NCI-H1436 treated with DMSO at 0.1 percent for 48 hours (cell line): ENCODE measurements at places on chromosomes 7 and 10.

DNA sequence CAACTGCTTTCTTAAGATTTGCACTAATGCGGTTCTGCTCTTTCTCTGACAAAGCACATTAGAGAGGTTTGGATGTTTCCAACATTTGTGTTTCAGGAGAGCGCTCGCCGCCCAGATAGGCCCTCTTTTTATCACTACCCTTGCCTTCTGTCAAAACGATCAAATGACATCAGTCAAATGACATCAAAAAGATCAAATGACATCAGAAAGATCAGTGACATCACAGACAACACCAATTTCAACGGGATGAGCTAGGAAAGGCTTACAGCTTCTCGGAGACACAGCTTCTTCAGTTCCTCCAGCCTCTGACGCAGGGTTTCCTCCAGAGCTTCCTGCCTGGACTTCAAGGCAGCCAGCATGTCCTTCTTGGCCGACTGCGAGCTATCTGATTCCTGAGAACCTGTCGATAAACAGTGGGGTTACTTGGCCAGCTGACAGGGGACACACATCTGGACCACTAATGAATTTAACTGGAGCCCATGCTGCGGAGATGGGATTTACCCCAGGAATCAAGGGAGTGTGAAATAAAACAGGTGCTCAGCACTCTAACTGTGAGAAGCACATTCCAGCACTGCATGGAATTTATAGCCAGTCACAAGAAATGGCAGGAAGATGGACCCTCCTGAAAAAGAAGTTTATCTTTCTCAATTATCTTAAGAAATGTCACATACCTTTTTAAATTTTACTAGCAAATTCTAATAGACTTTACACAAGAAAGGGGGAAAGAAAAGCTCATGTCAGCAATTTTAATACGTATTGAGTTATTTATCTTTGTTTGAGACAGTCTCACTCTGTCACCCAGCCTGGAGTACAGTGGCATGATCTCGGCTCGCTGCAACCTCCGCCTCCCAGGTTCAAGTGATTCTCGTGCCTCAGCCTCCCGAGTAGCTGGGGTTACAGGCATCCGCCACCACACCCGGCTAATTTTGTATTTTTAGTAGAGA, 88.2 kb downstream of the PRPF18 start:
- DNase-seq: no peak

GRCh38 chr10:128211953-128212727, 85.9 kb upstream of the MKI67 start:
- DNase-seq: peak; percentile 54

GRCh38 chr7:150901160-150902035, 49.1 kb downstream of the AOC1 start:
- no peak for DNase-seq

DNA sequence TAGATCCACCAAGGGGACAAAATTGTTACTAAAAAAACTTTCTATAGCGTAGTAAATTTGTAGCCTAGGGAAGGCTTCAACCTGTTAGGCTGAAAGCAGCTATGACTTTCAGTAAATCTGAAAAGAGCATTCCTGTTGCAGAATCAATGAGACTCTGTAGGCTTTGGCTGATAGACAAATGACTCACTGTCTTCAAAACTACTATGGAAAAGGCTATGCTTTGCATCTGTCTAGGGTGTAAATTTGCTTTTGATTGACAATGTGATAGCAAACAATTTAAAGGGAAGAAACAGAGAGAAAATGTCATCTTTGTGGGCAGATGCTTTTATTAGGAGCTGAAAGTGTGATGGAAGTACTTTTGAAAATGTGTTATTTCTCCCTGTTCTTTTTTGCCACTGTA, 60.6 kb downstream of the ARL5B start:
- DNase-seq: no peak

- DNase-seq: no peak
These were observed 78.4 kb upstream of the EMX2 start for GRCh38 chr10:117464176-117464575.

DNA sequence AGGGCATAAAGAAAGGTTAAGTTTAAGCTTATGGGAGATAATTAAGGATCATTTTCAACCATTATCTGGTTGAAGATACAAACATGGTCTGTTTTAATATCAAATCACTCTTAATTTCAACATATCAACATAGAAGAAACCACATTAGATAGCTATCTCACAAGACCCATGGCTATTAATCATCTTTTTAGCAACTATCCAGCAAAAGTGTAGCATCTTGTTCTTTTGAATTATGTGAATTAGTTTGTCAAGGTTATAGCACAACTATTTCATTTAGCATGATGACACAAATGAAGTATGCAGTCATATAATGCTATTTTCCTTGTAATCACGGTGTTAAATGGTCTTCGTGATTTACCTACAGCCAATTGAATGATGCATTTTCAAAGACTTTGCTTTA, 58.9 kb upstream of the PPP1R9A start:
- DNase-seq: no peak

GRCh38 chr10:47261556-47261955, 38.4 kb upstream of the GDF10 start:
- no peak for DNase-seq

DNA sequence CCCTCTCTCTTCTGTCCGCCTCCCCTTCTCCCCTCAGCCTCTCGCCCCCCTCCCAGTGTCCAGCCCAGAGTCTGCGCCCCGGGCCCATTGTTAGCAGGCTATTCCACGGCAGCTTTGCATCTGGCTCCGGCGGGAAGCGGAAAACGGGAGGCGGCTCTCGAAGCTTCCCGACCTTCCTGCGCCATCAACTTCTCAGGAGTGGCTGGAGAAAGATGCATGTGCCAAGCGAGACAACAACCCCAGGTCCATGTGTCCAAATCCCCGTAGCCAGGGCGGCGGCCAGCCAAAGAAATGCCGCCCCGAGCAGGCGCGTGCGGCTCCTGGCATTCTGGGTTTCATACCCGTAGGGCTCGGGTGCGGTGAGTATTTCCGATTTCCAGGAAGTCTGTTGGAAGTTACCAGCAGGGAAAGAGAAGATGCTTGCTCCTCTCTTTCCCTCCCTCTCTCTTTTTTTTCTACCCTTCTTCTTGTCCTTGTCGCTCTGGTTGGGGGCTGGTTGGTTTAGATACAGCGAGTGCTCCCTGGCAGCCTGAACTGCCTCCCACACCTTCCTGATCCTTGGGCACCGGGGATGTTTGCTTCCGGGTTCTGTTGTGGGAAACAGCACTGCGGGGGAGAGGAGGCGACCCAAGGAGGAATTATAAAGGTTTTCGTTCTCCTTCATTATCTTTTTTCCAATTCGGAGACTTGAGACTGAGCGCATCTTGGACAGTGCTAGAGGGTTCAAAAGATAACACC, 1.2 kb upstream of the HOXA2 start:
- no peak for DNase-seq

- DNase-seq: no peak
These were observed 95.7 kb downstream of the POU6F2 start for GRCh38 chr7:39073432-39073831.

DNA sequence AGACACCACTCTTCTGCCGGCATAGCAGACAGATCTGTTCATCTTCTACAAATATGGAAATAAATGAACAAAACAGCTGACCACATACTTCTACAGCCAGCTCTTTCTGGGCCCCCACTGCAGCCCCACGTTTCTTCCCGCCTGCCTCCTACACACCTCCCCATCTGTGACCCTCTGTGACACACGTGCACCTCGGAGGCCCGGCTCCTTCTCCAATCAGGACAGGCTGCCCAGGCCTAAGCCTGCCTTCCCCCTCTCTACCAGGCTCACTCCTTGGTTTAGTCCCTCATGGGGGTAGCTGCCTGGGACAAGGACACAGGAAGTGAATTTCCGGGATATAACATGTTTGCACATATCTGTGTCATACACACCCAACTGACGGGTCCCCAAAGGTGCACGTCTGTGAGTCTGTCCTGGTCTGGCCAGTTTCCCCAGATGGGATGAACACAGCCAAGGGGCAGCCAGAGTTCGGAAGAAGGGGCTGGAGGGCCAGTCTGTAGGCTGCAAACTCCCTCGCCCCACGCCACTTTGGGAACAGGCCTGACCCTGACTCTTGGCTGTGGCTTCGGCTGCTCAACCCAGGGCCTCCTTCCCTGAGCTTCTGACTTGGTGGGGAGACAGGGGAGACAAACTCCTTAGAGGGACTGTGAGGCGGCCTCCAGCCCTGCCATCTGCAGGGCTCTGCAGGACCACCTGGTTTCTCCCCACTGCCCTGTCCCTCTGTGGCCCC, 30.3 kb downstream of the PITRM1 start:
- no peak for DNase-seq

- no peak for DNase-seq
These were observed 133.6 kb upstream of the PRKCQ start for GRCh38 chr10:6713716-6714115.

GRCh38 chr7:141699860-141700259, 2.1 kb downstream of the DENND11 start:
- no peak for DNase-seq

DNA sequence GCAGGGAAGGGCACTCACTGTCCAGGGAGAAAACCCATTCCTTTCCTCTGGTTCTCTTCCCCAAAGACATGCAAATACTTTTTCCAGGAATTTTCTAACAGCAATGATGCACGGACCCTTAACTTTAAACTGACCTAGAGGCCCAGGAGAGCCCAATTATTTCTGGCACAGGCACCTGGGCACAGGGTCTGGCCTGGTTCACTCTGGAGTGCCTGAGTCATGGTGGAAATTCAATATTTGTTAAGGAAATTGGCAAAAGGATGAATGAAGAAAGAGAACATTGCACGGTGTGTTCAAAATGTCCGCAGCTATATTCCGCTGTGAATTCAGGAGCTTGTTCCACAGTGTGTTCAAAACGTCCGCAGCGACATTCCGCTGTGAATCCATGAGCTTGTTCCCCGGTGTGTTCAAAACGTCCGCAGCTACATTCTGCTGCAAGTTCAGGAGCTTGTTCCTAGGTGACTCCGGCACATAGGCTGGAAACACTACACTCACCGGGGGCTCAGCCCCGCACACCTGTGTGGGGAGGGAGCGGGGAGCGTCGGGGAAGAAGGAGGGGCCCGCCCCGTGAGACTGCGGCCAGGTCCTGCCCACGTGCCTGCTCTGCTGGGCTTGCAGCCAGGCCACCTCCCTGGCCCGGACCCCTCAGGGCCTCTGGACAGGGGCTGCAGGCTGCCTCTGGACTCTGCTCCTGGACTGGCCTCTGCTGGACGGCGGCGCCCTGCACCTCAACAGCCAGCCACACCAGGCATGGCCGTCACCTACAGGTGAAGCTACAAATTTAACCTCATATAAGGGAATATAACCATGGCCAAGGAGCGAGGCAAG, 72.0 kb upstream of the FAM20C start:
- no peak for DNase-seq

GRCh38 chr7:150446288-150446938, 4.0 kb upstream of the GIMAP8 start:
- DNase-seq: no peak

- no peak for DNase-seq
These were observed 251.5 kb downstream of the LRMDA start for GRCh38 chr10:75682649-75683557.

GRCh38 chr10:45383682-45384330, 9.8 kb downstream of the ALOX5 start:
- DNase-seq: no peak

- no peak for DNase-seq
These were observed 126.2 kb downstream of the LHPP start for GRCh38 chr10:124587811-124588211.

DNA sequence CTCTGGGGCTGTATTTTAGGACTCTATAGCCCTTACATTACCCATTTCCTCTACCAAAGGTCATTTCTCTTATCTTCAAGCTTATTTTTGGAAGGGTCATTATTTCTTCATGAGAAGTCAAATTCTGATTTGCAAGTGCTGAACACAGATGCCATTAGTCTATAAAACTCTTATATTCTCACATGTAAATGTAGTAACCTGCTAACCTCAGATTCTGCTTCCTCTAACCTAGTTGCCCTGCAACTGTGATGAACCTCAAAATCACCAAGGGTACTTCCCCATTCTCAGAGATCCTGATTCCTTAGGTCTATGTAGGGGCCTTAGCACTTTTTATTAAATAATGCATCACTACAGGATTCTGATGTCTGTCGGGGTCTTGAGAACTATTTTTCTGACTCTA, 6.3 kb downstream of the FAS start:
- DNase-seq: no peak

GRCh38 chr10:120103738-120104560, 211.4 kb downstream of the SEC23IP start:
- DNase-seq: no peak

GRCh38 chr7:110347081-110347480, 743.8 kb upstream of the LRRN3 start:
- DNase-seq: no peak

DNA sequence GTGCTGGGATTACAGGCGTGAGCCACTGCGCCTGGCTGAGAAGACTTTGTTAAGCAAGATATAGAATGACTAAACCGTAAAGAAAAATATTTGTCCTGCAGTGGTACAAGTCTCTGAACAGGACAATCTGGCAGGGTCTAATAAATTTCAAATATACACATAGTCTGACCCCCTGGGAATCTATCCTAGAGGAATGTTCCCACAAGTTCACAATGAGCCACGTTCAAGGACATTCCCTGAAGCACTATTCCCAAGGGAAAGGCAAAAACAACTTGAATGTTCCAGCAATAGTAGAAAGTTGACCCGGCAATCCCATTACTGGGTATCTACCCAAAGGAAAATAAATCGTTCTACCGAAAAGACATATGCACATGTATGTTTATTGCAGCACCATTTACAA, 82.0 kb downstream of the HIP1 start:
- DNase-seq: no peak

- no peak for DNase-seq
These were observed 183.9 kb downstream of the SGMS1 start for GRCh38 chr10:50439806-50440205.

DNA sequence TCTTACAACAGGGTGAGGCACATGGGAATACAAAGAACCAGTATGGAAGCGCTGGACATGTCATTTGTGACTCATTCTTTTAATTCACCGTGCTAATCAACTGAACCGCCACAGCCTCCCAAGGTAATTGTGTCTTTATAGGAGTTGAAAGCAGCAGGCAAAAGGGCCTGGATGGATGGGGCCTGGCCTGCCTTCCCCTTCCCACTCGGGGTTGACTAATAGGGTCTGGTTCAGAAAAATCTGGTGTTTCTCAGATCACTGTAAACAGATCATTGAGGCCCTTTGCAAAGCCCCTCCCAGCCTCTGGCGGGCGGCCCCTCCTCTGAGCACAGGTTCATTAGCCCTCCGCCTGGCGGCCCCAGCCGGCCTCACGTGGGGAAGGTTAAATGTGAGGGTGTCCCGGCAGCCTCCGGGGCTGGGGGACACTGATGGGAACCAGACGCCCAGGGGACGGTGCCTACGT, 100.8 kb downstream of the EBF3 start:
- DNase-seq: peak; percentile 65

DNA sequence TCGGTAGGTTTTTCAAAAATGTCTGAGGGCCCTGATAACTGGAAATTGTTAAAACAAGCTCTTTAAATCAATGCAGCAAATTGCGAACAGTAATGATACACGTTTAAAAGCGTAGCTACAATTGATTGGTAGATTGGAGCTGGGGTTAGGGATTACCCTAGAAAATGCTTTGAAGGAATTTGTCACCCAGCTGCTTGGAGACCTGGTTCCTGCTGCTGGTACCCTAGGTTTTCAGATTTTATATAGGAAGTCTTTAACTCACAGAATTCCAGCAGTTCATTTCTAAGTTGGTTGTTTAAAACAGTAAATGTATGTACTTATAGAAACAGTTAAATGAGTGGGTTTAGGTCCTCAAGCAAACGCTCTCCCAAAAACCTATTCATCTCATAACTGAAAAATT, 1.5 kb downstream of the HECTD2 start:
- DNase-seq: no peak
